Midbrain (tissue), 1 donor: ENCODE measurements at places on chromosomes 2 and 18.

DNA sequence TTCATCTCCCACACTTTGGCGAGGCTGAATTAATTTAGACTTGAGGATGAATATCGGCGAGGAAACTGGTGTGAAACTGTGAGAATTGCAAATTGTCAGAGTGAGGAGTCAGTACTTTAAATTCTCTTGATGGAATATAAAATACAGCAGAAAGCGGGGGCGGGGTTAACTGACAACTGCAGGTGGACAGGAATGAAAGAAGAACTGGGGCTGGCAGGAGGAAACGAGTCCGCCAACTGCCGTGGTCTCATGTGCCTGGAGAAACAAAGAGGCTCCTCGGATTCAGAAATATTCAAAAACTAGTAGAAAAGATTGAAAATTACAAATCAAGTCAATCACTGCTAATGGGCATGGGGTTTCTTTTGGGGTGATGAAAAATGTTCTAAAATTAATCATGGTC lies 44.3 kb downstream of the MOGAT1 start:
- no peak for DNase-seq

- DNase-seq = no peak
Observed at GRCh38 chr2:2512931-2513330, 181.9 kb upstream of the MYT1L start.

- no peak for DNase-seq
Observed at GRCh38 chr18:68391801-68392200, 323.1 kb downstream of the TMX3 start.

GRCh38 chr2:138712212-138712979 lies 67.8 kb downstream of the NXPH2 start:
- no peak for DNase-seq

GRCh38 chr18:48926420-48926857 lies 24.3 kb downstream of the SMAD7 start:
- DNase-seq = no peak

GRCh38 chr18:48405978-48406377 lies 3.2 kb downstream of the ZBTB7C start:
- DNase-seq = no peak

GRCh38 chr2:82317012-82317411 lies 2012.5 kb upstream of the LRRTM1 start:
- no peak for DNase-seq

- DNase-seq = no peak
Observed at GRCh38 chr2:15273452-15273851, 287.7 kb downstream of the NBAS start.

DNA sequence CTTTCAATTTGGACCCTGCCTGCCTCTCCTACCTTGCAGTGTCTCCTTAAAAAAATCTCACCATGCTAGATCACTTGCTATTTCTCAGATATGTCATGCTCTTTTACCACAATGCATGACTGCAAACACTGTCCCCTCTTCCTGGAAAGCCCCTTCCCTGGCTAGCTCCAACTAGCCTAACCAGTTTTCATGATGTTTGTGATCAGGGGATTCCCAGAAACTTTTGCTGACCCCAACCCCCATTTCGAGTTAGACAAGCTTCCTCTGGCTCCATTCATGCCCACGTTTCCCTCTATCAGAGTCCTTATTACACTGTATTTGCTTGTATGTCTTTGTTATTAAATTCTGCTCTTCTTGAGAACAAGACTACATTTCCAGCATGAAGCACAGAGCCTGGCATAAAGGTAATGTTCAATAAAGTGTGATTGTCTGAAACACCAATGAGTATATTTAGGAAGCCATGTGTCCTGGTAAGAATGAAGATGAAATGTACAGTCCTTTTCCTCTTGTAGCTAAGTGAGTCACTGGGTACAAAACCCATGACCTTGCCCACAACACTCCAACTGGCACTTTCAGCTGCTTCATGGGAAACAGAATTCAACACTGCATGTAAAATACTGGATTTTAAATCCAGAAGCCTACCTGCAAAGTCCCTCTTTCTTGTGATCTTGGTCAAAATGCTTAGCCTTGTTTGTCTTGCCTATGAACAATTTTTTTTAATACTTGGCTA lies 62.0 kb upstream of the ATL2 start:
- no peak for DNase-seq

DNA sequence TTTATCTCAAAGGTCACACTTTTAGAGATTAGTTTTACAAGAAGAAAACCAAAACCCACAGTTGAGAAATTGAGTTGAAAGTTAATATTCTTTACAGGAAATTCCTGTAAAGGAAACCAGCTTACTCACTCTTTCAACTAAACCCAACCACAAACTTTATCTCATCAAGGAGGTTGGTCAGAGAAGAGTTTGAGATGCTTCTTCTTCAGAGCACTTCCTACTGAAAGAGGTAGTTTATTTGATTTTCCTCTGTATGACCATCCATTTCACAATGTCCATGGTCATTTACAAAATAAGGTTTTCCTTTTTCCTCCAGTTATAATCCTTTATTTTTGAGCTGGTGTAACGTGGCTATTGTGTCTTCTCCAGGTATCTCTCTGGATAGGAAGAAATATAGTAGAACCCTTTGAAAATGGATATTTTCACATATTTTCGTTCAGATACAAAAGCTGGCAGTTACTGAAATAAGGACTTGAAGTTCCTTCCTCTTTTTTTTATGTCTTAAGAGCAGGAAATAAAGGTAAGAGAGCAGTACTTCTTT lies 4.5 kb upstream of the IL18RAP start:
- no peak for DNase-seq

DNA sequence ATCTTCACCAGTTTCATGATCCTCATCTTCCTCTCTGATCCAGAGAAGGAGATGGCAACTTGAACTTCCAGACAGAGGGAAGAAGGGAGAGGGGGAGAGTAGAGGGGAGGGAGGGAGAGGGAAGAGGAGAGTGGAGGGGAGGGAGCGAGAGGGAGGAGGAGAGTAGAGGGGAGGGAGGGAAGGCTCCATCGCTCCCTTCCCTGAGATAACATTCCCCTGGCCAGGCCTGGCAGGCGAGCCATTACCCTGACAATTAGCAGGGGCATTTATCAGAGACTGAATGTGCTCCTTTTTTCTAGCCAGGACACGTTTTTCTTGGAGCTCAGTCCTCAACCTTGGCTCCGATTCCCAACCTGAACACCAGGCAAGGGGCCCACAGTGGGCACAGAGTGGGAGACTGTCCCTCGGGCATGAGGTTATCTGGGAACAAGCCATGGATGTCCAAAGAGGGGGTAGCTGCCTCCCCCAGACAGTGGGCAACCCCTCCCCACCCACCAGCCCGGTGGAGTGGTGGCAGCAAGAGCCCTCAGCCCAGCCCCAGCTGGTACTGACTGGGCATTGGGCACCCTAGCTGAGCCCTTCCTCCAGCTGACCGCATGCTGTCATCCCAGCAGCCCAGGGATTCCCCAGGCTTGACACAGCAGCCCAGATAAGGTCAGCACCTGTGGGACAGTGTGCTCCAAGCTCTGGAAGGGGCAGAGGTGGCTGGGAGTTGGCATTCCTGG lies 81.8 kb downstream of the TNS1 start:
- no peak for DNase-seq

GRCh38 chr18:54187372-54187771 lies 37.1 kb downstream of the MBD2 start:
- no peak for DNase-seq

GRCh38 chr2:107001062-107001461 lies 115.1 kb upstream of the ST6GAL2 start:
- DNase-seq = no peak

DNA sequence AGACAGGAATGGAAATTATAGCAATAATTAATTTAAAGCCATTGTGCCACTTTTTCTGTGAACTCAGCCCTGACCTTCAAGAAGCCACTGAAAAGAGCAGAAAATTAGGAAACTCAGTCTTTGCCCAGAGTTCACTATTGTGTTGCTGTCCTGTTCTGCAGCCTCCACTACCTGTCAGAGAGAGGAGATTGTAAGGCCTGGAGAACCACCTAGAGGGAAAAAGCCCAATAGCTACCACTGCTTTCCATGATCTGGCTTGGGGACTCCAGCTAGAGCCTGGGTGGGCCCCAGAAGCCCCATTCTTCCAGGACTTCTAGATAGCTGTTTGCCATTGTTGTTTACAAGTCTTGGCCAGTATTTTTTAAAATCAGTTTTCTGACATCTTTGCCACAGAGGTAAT lies 176.1 kb upstream of the KLF7 start:
- no peak for DNase-seq
